Stimulated activated CD4-positive, alpha-beta T cell treated with anti-CD3 and anti-CD28 coated beads, Interleukin-2, amount 100 ng/mL, for 48 hours (primary cell): ENCODE measurements at places on chromosomes 2 and 18.

DNA sequence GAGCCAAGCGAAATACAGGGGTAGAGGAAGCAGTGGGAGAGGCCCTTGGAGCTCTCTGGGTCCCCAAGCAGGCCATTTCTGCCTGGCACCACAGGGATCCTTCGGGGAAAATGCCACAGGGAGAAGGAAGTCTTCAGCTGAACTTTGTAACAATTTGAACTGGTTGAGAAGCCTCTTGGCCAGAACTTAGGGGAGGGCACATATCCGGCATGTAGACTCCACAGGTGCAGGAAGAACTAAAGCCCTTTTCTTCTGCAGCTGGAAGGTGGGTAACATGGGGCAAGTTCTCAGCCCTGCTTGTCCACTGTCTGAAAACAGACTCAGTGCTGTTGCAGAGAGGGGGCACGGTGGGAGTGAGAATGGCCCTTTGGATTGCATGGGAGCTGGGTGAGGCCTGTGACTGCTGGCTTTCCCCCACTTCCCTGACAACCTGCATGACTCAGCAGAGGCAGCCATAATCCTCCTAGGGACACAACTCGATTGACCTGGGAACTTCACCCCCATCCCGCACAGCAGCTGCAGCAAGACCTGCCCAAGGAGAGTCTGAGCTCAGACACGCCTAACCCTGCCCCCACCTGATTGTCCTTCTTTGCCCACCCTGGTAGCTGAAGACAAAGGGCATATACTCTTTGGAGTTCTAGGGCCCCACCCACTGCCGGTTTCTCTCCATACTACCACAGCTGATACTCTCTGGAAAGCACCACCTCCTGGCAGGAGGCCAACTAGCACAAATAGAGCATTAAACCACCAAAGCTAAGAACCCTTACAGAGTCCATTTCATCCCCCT, 101.6 kb upstream of the FAM136A start:
- DNase-seq: no peak

- DNase-seq: no peak
These were observed 839 bp upstream of the GPR148 start for GRCh38 chr2:130728007-130728454.

- DNase-seq: no peak
These were observed 2.2 kb upstream of the PDIA6 start for GRCh38 chr2:10814571-10815331.

GRCh38 chr2:221133941-221134340, 438.2 kb downstream of the EPHA4 start:
- DNase-seq: no peak

DNA sequence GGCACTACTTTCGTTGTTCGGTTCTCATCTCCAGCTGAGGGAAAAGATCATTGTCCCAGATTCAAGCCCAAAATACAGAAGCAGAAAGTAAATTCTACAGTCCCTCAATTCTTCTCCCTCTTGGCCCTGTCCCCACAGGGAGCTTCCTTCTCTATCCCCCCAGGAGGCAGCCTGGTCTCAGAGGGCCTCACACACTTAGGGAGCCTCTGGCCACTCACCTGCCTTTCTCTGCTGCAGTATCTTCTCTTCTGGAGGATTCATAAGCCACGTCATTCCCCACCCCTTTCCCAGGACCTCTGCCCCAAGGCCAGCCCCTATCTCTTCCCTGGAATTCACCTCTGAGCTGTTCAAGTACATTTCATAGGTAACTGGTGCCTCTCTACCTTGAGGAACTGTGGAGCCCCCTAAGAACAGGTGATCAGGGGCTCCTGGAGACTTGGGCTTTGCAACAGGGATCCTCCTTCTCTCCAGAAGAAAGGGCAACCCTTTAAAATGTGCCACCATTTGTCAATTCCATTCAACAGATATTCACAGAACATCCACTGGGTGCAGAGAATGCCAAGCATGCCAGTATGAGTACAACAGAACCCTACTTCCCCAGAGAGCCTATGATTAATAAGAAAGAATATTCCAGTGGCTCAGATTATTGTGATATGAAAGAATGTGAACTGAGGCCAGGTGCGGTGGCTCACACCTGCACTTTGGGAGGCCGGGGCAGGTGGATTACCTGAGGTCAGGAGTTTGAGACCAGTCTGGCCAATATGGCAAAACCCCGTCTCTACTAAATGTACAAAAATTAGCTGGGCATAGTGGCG, 72.9 kb downstream of the CIB4 start:
- no peak for DNase-seq

DNA sequence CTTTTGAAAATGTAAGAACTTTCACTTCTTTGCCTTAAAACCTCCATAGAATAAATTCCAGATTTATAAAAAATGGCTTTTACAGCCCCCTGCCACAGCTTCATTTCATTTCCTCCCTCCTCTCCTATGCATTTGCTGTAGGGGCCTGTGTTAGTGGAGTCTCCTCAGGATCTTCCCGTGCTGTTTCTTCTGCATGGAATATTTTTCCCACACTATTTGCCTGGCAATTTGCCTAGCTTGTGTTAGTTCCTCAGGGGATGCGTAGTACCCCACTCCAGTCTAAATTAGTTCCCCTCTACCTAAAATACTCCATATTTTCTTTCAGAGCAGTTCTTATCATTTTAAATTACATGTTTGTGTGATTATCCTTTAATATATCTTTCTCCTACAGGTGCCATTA, 262.2 kb downstream of the PLCL1 start:
- no peak for DNase-seq

- no peak for DNase-seq
These were observed 134.6 kb downstream of the MBD2 start for GRCh38 chr18:54089749-54090459.

DNA sequence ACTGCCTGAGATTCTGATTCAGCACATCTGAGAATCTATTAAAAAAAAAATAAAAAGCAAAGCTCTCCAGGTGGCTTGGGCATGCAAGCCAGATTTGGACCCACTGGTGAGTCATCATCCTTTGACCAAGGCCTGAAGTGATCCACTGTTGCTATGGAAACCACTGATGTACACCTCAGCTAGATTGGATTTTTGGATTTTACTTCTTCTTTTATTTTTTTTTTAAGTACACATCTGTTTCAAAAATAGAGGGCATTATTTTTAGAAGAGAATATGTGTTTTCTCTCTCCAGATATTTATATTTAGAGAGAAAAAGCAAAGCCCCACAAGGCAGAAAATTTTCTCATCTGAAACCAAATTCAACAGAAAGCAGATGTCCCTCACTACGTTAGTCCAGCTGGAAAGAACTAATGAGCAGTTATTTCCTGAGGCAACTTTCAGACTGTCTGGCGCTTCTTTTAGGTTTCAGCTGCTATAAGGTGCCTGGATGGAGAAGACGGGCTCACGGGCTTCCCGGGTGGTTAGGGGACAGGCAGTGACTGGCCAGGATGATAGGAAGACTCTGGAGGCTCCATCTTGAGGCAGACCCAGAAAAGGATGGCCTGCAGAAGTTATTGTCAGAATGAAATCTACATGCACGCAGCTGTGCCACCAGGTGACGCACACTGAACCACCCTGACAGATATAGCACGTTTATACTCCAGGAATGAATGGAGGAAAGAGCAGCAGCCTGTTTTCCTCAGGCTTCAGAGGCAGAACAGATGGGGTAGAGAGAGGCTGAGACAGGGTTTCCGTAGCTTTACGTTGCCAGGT, 50.5 kb downstream of the MRPL35 start:
- DNase-seq: no peak

GRCh38 chr2:228084717-228085116, 96.8 kb downstream of the SPHKAP start:
- DNase-seq: no peak

DNA sequence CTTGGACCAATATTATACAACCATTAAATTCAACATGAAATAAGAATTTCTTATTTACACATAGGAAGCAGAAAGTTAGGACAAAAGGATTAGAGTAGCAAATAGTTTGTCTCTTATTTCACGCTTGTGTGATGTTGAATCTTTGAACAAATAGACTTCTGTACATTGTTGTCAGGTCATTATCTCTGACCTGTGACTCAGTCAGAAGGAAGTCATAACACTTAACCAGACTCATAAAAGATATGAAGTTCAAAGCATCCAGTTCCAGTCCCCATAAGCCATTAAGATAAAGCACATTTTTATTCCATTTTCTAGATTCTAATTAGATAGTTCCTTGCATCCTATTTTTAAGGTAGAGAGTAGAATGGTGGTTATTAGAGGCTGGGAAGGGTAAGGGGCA, 130.8 kb downstream of the UPP2 start:
- DNase-seq: no peak

DNA sequence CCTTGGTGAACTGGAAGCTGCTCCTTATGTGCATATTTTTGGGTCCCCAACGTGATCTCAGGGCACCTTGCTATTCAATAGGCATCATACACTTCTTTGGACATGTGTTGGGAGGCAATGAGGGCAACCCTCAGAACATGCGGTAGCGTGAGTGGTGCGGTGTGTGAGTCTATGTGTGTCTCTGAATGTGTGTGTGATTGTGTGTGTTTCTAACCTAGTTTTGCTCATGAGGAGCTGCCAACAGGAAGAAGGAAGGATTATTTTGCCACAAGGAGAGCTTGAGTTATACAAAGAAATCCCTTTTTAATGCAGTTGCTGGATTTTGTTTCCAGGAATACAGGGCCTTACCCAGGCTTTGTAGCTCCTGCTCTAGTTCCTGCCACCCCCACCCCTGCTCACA, 75.8 kb upstream of the ITGA6 start:
- no peak for DNase-seq

DNA sequence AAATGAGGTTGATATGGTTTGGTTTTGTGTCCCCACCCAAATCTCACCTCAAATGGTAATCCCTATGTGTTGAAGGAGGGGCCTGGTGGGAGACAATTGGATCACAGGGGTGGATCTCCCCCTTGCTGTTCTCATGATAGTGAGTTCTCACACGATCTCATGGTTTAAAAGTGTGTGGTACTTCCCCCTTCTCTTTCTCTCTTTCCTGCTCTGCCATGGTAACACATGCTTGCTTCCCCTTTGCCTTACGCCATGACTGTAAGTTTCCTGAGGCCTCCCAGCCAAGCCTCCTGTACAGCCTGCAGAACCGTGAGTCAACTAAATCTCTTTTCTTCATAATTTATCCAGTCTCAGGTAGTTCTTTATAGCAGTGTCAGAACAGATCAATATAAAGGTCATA, 24.7 kb upstream of the FAM124B start:
- DNase-seq: no peak

- DNase-seq: no peak
These were observed 820.0 kb upstream of the NXPH2 start for GRCh38 chr2:139600166-139600565.

DNA sequence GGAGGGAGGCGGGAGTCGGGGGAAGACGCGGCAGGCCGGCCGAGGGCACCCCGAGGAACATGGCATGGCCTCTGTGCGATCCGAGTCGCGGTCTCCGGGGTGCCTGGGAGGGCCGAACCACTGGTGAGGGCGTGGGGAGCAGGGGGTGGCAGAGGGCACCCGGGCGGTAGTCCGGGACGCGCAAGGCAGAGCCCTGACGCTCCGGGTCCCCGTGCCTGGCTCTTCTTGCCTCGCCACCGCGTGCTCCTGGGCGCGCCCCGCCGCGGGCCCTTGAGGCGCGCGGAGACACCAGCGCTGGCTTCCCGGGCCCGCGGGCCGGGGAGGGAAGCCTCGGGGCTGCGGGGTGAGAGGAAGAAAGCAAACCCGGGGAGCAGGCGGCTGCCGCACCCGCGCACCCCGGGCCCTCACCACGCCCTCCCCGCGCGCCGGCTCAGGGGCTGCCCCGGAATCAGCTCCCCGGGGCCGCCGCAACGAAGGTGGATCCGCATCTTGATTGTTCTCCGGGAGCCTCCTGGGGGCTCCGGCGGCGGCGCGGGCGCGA, 4.3 kb downstream of the SOX11 start:
- DNase-seq: no peak

GRCh38 chr2:33104726-33105125, 158.0 kb downstream of the LTBP1 start:
- DNase-seq: no peak

DNA sequence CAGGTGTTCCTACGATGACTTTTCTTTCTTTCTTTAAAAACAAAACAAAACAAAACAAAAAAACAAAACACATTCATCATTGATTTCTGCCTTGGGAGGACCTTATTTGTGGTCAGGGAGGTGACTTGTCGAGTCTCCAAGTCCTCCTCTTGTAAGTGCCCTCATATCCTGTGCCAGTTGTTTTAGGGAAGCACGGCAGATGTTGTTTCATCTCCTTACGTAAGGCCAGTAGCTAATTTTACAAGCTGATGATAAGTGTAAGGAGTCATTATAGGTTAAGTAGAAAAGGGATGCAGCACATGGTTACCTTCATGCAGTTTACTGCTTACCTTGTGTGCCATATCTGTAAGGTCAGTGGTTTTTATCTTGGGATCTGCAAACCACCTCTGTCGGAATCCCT, 52.2 kb downstream of the MRPS9 start:
- no peak for DNase-seq

GRCh38 chr18:77567205-77567604, 317.6 kb downstream of the GALR1 start:
- DNase-seq: no peak

DNA sequence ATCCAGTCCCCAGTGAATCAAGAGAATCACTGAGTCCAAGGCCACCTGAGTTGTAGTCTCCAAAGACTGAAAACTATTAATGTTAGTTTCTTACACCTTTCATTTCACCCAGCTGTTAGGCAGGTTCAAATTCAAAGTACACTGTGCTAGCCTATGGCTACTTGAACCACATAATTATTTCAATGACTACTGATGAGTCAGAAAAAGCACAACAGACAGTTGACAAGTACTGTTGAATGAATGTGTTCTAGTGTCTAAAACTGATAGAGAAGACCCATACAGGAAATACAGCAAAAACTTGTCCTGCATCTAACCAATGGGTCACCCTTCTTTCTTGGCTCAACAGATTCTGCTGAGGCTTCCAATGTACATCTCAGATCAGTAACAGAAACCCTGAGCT, 160.9 kb downstream of the MYO5B start:
- DNase-seq: no peak

GRCh38 chr2:100852999-100853908, 33.3 kb downstream of the NPAS2 start:
- no peak for DNase-seq

- DNase-seq: peak; percentile 67
These were observed 111.6 kb upstream of the NABP1 start for GRCh38 chr2:191566344-191566743.

DNA sequence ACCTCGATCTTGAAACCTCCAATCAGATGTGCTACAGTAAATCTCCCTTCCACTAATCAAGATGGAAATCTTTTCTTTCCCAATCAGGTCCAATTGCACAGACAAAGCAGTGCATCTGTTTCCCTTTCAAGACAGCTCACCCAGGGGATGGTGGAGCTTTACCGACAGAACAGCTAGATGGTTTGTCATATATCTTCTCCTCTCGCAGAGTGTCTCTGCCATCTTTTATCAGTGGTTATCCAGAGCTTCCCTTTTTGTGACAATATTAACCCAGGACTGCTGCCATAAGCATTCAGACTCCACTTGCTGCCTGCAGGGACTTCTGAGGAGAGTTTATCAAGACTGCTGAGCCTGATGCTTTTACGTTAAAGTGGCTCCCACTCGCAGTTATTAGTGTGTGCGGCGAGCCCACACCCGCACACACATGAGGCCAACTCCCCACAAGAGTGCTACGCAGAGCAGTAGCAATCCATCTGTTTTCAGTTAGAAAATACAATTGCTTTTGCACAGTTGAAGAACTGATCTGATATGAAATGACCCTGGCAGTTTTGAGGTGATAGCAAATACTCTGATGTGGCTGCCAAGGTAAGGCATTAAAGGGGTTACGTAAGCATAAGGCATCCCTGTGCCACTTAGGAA, 398.9 kb downstream of the NCKAP5 start:
- no peak for DNase-seq
